SK-N-DZ (cell line): ENCODE measurements at places on chromosomes 16 and 17.

GRCh38 chr17:51263006-51263405 lies 2.7 kb downstream of the UTP18 start:
- DNase-seq, result no peak

- DNase-seq, result peak; percentile 88
These were observed 12.5 kb downstream of the SREBF1 start for GRCh38 chr17:17824119-17824782.

DNA sequence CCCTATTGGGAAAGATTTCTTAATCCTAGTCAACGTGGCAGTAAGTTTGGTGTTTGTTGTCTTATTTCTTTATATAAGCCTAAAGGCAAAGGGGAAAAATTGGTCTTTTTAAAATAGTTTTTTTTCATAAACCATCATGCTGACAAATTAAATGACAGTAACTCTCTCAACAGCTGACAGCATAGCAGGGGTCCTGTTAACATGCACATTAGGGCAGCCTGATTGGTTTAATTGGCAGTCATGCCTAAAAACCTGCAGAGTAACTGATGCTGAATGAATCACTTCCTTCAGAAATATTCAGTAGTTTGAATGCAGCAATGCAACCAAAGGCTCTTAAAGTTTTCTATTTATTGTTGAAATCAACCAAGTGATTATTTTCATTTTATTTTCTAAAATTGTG lies 85.4 kb downstream of the ITFG1 start:
- no peak for DNase-seq

DNA sequence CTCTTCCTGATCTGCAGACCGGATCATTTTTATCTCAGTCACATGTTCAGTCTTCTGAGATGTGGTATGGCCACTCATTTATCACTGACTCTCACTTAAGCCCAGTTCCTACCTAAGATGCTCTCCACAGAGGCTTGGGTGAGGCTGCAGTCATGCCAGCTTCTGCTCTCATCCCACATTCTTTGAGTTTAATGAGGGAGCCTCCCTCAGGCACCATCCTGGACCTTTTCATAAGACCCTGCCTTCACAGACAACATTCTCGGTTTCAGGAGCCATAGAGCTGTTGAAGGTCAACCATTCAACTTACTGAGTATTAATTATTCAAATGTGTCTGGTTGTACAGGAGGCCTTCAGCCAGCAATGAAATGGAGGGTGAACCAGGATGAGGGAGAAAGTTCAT lies 23.6 kb upstream of the HNF1B start:
- no peak for DNase-seq

DNA sequence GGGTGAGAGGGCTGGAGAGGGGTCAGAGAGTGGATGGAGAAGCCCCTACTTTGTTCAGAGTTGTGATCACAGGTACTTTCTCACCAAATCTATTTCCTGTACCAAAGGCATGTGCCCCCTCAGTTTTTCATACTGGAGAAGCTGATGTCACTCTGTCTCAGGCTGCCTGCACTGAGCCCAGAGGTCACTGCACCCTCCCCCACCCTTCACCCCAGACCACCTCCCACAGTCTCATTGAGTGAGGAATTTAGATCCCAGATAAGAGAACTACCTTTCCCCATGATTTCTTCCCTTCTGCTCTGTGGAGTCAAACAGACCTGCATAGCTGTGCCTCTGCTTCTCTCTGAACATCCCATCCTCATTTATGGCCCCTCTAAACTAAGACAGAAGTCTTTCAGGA lies 140.0 kb upstream of the IRX6 start:
- no peak for DNase-seq

GRCh38 chr17:9465210-9465921 lies 110.3 kb downstream of the STX8 start:
- no peak for DNase-seq

DNA sequence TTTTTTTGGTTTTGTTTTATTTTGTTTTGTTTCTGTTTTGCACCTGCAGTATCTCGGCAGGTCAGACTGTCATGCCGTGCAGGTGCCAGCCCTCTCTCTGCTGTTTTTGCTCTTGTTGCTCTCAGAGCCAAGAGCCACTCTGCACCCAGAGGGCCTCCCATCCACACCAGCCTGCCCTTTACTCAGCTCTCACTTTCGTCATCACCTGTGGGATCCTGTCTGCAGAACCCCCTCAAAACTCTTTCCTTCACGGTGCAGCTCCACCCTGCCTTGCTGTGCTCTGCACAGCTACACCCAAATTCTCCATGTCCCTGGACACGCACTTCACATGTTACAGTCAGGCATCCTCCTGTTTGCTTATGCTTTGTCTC lies 2.6 kb downstream of the AOC3 start:
- no peak for DNase-seq

- peak; percentile 22 for DNase-seq
These were observed 13.9 kb downstream of the MIS12 start for GRCh38 chr17:5500247-5500588.

GRCh38 chr16:84788920-84789391 lies 30.8 kb upstream of the CRISPLD2 start:
- DNase-seq, result no peak

GRCh38 chr16:89489040-89489897 lies 1.1 kb downstream of the ANKRD11 start:
- DNase-seq, result peak; percentile 78

GRCh38 chr16:4184038-4184702 lies 57.7 kb downstream of the SRL start:
- no peak for DNase-seq

GRCh38 chr17:50902372-50903353 lies 36.5 kb upstream of the TOB1 start:
- no peak for DNase-seq

GRCh38 chr16:81774348-81774747 lies 4.7 kb upstream of the PLCG2 start:
- no peak for DNase-seq

- peak; percentile 94 for DNase-seq
These were observed 233.6 kb downstream of the SEC14L1 start for GRCh38 chr17:77374170-77374936.

GRCh38 chr17:75739801-75740200 lies 18.5 kb downstream of the ITGB4 start:
- no peak for DNase-seq

- DNase-seq, result no peak
These were observed 59.3 kb downstream of the JPH3 start for GRCh38 chr16:87661561-87661960.

DNA sequence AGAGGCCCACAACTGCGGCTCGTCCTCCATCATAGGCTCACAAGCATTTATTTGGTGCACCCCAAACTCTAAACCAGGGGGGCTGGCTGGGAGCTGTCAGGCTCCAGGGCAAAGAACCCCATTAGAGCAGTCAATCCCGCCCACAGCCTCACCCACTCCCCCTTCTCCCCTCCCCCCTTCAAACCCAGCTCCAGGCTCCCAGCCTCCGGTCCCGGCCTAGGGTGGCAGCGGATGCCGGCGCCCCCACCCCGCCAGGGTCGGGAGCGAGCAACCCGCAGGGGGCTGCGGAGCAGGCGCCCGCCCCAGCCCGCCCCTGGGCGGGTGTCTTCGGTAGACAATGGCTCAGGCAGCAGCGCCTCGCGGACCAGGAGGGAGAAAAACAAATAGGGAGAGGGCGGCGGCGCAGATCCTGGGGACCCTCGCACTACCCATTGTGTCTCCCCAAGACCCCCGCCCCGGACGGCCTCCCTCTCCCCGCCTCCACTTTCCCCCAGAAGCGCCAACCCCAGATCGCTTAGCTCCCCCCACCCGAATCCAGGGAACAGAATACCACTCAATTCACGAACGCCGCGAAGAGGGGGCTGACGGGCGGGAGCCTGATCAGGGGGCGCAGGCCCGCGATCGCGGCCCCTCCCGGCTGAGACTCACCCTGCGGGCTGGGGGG lies 572 bp downstream of the FAM171A2 start:
- no peak for DNase-seq

- DNase-seq, result no peak
These were observed 335.1 kb downstream of the GRIN2A start for GRCh38 chr16:9847146-9847545.

DNA sequence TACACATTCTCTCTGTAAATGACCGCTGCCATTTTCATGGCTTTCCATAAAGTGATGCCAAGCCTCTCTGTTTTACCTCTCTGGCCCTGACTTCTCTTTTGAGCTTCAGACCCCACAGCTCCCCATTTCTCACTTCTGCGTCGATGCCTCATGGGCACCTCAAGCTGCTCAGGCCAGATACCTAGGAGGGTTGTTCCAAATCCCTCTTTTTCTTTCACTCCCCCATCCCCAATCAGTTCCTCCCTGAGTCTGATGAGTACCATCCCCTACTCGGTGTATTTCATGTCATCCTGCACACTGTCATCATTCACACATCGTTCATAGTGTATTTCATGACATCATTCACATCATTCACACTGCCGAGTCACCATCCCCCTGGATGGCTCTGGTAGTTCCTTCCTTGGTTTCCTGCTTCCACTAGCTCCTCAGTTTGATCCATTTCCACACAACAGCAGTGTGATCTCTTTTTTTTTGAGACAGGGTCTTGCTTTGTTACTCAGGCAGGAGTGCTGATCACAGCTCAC lies 43.1 kb downstream of the NTN1 start:
- no peak for DNase-seq

GRCh38 chr17:35752945-35753764 lies at the start of gene GAS2L2:
GAS2L2 (minus strand) TSS chr17:35753239; CDS start chr17:35752850, 389 bp downstream.
- no peak for DNase-seq

- peak; percentile 76 for DNase-seq
These were observed 51.2 kb downstream of the RMI2 start for GRCh38 chr16:11396241-11397048.

- no peak for DNase-seq
These were observed 304.4 kb downstream of the SOX9 start for GRCh38 chr17:72425133-72425793.

- DNase-seq, result no peak
These were observed 229.9 kb upstream of the CIBAR2 start for GRCh38 chr16:85341972-85342695.

- DNase-seq, result no peak
These were observed 22.1 kb upstream of the MTMR4 start for GRCh38 chr17:58536542-58536941.

GRCh38 chr17:51941272-51941671 lies 217.2 kb downstream of the CA10 start:
- DNase-seq, result no peak

- no peak for DNase-seq
These were observed 25.5 kb downstream of the CACNG4 start for GRCh38 chr17:66990047-66990446.

- no peak for DNase-seq
These were observed 15.7 kb downstream of the HYDIN start for GRCh38 chr16:71214746-71215381.

GRCh38 chr16:610513-611381 lies 20.0 kb upstream of the WFIKKN1 start:
- peak; percentile 9 for DNase-seq
